Immature natural killer cell (primary cell): ENCODE measurements at places on chromosomes 13 and 19.

DNA sequence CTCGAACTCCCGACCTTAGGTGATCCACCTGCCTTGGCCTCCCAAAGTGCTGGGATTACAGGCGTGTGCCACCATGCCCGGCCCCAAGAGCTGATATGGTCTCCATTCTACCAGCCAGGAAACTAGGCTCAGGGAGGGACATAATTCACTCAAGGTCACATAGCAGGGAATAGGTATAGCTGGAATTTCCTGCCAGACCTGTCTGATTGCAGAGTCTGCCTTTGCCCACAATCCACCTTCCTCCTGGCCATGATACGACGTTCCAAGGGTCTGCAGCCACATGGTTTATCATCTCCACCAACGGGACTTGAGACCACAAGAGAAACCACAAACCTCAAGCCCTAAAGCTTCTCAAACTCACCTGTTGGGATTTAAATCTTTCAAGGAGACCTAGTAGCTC is 32.0 kb downstream of the ZNRF4 start:
- DNase-seq: no peak

DNA sequence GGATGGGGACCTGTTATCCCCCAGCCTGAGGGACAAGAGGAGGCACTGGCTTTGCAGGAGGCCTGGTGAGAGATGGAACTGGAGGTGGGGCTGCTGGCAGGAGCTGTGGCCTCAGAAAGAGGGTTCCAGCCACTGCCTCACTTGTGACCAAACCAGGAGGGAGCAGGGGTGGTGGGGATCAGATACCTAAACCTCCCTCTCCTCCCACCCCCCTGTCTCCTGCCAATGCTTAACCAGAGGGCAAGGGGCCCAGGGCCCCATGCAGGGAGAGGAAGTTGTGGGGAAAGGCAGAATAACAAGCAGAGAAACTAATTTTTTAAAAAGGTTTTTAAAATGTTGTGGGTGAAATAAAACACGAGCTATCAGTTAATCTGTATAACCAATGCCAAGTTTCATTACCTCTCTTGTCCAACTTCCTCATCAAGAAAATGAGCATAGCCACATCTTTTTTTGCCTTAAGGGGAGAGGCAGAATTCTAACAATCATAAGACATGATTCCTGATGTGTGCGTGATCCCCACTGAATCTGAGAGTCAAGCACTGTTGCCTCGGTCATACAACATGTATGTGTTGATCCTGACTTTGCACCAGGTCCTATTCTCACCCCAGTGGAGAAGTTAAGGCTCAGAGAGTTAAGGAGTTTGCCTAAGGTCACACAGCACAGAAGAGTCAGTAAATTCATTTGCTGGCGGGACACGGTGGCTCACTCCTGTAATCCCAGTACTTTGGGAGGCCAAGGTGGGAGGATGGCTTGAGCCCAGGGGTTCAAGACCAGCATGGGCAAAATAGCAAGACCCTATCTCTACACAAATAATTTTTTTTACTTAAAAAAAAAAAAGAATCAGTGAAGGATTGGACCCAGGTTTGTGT is 12.9 kb downstream of the FXYD5 start:
- DNase-seq: no peak

GRCh38 chr19:46886546-46887239 is 25.9 kb downstream of the ARHGAP35 start:
- DNase-seq: no peak

DNA sequence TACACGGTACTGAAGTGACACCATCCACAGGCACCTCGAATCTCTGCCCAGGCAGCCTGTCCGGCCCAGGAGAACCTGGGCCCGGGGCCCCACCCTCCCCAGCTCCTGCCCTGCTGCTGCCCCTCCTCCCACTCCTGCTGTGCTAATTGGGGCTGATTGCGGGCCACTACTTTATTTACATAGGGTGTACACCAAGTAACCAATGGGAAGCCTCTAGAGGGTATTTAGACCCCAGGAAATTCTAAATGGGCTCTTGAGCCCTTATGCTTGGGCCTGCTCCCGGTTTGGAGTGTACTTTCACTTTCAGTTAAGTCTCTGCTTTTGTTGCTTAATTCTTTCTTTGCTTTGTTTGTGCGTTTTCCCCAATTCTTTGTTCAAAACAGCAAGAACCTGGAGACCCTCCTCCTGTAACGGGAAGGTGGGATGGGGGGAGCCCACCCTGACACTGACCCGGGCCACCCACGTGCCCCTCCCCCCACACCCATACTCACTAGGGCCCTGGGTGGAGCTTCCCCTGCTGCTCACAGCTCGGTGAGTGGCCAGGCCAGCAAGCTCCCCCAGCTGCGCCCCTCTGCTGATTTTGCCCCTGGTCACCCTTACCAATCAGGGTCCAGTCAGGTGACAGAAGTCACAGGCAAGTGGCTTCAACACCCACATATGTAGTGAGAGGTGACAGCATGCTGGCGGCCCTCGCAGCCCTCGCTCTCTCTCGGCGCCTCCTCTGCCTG is 9.4 kb downstream of the SCGB2B2 start:
- DNase-seq: peak; percentile 28

DNA sequence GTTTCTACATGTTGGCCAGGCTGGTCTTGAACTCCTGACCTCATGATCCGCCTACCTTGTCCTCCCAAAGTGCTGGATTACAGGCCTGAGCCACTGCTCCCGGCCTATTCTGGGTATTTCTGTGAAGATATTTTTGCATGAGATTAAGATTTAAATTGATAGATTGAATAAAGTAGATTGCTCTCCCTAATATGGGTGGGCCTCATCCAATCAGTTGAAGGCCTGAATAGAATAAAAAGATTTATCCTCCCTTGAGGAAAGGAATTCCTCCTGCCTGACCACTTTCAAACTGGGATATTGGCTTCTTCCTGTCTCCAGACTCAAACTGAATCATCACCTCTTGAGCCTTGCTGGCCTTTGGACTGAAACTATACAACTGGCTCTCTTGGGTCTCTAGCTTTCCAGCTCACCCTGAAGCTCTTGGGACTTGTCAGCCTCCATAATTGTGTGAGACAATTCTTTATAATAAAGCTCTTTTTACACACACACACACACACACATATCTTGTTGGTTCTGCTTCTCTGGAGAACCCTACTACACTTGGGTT is 36.1 kb upstream of the CXCL17 start:
- no peak for DNase-seq

DNA sequence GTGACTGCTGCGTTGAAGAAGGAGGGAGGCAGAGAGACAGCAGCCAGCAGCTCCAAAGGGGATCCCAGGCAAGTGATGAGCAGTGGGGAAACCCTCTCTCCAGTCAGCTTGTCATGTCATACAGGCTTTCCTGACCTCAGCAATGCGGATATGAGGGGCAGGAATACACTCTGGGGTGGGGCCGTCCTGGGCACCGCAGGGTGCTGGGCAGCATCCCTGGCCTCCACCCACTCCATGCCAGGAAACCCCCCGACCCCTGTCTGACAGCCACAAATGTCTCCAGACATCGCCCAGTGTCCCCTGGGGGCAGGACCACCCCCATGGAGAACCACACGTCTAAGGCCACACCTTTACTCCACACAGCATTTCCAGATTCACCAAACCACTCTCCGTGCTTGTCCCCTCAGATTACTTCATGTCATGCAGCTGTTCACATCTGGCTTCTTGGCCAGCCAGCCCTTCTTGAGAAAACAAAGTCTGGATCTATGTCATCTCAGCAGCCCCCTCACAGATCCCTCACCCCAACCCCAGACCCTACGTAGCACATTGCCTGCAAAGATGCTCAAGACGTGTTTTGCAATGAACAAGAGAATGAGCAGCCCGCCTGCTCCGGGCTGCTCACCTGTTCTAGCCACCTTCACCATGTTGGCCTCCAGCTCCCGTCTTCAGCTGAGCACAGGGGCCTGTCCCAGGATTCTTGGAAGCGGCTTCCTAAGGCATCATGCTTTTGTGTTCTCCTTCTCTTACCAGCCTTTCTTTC is 46.5 kb downstream of the RFX2 start:
- DNase-seq: no peak

DNA sequence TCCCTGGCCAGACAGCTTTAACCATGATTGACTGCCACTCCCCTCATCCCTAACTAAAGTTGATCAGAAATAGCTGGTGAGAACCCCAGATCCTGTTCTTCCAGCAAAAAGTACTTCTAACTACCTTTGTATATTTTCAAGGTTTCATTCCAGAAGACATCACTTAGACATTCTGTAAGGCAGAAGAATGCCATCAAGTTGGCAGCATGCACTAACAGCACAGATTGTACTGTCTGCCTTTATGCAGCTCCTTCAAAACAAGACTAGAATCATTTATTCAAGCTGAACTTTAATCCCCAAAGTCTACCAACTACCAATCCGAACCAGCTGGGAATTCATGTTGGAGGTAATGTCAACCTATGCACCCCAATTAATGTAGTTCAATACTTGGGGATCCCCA is 167.6 kb upstream of the KLHL1 start:
- DNase-seq: no peak

DNA sequence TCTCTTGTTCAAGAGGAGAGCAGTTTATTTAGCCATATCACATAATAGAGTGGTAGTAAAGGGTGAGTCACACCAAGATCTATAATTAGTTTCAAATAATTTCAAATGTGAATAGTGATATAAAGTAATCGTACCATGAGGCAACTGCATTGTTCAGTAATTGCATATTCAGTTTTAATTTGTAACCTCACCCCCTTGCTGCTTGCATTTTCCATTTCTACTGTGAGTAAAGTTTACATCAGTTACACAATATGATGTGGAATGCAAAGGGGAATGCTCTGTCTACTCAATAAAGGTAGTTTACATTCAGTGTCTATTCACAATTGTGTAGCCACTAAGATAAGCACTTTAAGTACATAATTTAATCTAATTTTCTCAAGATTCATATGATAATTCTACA is 1695.7 kb upstream of the SPRY2 start:
- DNase-seq: no peak

- DNase-seq: peak; percentile 55
These were observed 2.6 kb upstream of the CACNG7 start for GRCh38 chr19:53906211-53907192.

- peak; percentile 60 for DNase-seq
These were observed 16.7 kb downstream of the TSKS start for GRCh38 chr19:49746206-49746958.

GRCh38 chr13:62704875-62705274 is 1289.2 kb upstream of the PCDH20 start:
- no peak for DNase-seq

DNA sequence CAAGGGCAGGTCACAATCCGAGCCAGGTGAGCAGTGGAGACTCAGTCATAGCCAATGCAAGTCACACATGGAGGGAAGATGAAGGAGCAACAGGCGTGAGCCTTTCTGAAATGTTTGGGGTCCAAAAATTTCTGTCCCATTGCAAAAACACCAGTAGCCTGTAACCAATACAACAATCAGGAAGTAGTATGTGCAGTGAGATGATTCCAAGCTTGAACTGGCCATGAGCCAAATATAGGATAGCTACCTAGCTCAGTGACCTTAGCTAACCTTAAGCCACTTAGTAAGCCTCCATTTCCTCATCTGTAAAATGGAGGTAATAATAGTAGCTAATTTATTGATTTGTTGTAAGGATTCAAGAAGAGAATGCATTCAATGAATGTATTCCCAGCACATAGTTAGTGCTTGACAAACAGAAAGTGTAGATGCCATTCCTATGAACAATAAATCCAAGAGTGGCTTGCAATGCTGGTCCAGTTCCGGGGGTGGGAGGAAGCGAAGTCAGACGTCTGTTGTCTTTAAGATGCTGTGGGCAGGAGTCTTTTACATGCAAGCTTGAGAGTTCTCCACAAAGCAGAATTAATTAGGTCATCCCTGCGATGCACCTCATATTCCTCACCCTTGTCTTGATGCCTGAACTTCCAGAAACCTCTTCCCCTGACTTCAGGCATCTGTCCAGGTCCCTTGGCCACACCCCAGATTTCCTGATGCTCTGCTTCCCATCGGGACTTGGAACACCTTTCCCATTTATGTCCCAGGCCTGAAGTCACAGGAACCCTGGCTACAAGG is 195.7 kb upstream of the UBL3 start:
- no peak for DNase-seq

DNA sequence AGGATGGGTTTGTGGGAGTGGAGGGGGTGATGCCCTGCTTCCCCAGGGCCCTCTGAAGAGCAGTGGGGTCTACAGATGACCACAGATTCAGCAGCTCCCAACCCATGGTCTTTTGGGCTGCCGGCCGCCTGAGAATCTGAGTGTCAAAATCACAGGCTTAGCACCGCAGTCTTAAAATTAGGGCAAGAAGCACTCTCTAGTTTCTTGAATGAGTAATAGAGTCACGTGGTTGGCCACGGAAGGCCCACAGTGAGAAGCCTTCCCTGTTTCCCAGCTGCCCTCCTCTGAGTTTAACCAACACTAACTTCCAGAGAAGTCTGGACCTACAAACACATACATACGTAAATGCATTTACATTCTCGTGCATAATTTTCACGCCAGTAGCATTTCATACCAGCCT is 5.2 kb downstream of the PRMT1 start:
- DNase-seq: no peak

GRCh38 chr19:28422791-28423650 is 789.9 kb downstream of the UQCRFS1 start:
- DNase-seq: no peak

DNA sequence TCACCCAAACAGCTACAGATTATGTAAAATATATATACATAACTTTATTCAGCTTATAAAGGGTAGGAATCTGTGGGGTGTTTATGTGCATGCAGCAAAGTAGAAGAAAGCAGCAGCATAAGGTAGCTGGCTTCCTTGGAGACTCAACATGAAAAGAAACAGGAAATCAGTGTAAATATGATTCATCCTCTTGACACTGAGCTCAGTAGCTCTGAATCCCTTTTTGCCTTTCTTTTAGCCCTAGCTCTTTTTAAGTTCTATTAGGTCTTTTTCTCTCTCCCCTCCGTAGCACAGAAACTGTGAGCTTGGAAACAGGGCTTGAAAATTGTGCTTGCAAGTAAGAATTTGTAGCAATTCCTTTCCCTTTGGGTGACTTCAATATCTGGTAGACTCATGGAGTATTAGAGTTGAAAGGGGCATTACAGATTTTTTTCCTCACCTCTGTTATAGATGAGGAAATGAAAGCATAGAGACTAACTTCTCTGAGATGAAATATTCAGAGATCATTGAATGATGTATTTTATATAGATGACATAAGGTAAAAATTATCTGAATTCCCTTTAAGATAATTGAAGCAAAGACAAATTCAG is 314.4 kb downstream of the PCDH9 start:
- no peak for DNase-seq

GRCh38 chr19:28485292-28485691 is 727.7 kb downstream of the UQCRFS1 start:
- DNase-seq: no peak

DNA sequence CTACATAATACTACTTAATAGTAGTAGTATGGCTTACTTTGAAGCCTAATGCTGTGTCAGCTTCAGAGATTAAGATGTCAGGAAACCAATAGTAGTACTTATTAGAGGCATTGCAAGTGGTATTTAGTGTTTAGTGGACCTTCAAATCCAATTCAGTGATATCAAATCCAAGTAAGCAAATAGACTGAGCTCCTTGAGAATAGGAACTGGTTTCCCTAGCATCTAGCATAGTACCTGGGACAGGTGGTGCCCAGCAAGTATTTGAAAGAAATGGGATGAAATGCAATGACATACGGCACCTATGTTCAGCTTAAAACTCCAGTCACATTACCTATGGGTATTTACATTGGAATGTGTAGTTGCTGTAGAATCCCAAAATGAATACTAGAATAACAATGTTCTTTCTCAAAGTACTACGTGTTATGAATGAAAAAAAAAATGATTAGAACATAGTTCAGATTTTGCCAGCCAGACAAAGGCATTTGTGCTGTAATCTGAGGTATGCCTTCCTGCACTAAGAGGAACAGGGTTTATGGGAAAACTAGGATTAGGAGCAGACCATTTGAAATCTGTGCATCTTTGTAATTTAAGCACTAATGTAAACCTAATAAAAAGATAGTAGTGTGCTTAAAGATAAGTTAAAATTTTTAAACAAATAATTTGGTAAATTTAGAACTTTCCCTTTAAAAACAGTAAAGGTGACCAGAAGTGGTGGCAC is 17.1 kb downstream of the LSM14A start:
- DNase-seq: no peak
